ENCODE measurements at places on chromosomes 5 and 9. TPM values are rescaled to one million over a fixed set of nuclear protein-coding genes. Genes with fewer than 3 reads are reported as not detected.
A peak's percentile ranks its signal among the peaks of the same experiment; 100 is the strongest.

DNA sequence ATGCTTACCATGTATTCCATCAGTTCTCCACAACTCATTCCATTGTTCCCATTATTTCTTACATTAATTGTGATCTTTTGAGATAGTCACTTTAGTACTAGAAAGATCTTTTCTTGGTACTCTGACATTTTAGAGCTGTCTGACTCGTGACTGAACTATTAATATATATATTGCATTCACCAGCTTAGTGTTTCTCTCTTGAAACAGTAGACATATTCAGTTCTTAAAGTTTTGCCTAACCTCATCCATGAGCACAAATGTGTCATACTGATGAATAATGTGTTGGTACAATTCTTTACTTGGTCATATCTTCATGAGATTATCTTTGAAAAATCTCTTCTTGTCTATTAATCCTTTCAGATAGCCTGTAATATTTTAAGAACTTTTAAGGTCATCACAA is 74.3 kb downstream of the NLN start:
- DNase-seq: no peak

DNA sequence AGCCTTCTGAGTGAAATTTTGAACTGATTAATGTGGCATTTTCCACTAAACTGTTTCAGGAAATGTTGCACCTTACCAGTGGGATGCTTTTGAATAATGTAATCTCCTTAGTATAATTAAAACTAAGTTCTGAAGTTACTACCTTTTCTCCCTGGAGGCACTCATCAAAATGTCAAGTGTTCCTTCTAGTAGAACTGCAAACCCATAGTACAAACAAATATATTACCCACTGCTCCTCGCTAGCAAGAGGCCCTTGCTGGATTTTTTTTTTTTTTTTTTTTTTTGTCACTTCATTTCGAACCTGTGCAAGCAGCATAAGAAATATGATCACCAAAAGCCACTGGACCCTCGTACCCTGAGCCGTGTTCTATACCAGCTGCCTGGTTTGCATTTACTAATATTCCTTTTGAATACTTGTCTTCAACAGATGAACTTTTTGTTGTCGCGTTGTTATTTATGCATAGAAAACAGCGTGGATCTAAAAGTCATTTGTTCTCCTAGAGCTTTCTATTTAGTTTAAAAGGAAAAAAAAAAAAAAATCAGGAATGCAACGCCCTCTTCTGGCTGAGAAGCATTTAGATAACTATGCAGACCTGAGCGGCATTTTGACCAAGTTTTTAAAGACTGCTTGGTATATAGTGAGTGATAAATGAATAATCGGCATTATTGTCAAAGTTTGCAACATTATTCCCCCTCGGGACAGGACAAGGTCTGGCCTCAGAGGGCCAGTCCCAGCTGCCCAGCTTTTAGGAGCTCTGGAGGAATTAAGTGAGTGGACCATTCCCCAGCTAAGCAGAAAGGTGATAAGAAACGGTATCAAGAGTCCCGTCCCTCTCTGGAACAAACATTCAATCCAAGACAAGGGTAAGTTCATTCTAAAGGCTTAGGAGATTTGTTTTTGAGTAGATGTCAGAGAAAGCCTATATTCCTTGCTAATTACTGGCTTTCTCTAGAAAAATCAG is 162.5 kb upstream of the KIF2A start:
- DNase-seq: peak; percentile 41

The HOMER1 gene
- total RNA-seq: 12.6 TPM

The INSL6 gene
- total RNA-seq: 0.64 TPM

The WNK2 gene
- total RNA-seq: not detected

The LIX1 gene
- under 0.01 TPM for total RNA-seq

The DHX29 gene
- 43.6 TPM for total RNA-seq

DNA sequence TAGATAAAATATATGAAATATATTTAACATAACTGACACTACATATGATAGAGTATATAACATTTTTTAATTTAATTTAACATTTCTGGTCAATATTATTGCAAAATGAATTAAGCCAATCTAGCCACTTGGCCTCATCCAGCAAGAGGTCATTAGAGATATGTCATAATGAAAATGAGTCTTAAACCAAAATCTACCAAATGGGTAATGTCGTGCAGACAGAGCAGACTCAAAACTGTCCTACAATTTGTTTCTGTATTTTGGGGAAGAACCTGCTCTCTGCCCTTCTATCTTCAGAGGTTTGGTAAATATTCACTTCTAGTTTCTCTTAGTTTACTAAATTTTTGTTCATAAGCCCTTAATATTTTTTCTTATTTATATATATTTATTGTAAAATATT is 61.4 kb downstream of the ARHGEF28 start:
- DNase-seq: no peak

The ANKRD18A gene
- under 0.01 TPM for total RNA-seq

- DNase-seq: no peak
These were observed 101.5 kb upstream of the GHR start for GRCh38 chr5:42321785-42322184.

The MARCOL gene
- total RNA-seq: not detected

All from fibroblast of villous mesenchyme (primary cell).